ENCODE measurements at places on chromosomes 12 and 14.

DNA sequence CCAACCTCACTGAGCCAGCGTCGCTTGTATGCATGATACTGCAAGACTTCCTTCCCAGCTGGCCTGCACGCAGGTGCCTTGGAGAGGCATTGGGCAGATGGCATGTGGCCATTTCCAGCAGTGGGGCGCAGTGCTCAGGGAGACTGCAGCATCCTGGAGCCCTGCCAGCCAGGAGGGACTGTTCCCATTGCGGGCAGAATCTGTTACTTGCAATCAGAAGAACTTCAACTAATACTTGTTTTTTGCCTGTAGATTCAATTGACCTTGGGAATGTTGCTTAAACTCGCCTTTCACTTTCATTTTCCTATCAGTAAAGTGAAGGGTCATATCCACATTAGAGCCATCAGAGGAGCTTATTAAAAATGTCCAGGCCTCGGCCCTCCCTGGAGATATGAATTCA is 29.8 kb downstream of the ANKRD9 start:
- DNase-seq, result no peak

GRCh38 chr12:132196038-132196872 is 52.0 kb downstream of the NOC4L start:
- DNase-seq, result no peak

- no peak for DNase-seq
These were observed 51.9 kb upstream of the NUDT4 start for GRCh38 chr12:93325855-93326254.

- DNase-seq, result no peak
These were observed 105.1 kb downstream of the RPS29 start for GRCh38 chr14:49480979-49481498.

- no peak for DNase-seq
These were observed 82.3 kb downstream of the RGS6 start for GRCh38 chr14:72014486-72014885.

GRCh38 chr12:61808856-61809255 is 451.3 kb upstream of the USP15 start:
- DNase-seq, result no peak

GRCh38 chr14:106840258-106840657 is 1313.9 kb downstream of the TMEM121 start:
- DNase-seq, result no peak

- DNase-seq, result no peak
These were observed 44.2 kb upstream of the FBXO21 start for GRCh38 chr12:117234441-117234840.

DNA sequence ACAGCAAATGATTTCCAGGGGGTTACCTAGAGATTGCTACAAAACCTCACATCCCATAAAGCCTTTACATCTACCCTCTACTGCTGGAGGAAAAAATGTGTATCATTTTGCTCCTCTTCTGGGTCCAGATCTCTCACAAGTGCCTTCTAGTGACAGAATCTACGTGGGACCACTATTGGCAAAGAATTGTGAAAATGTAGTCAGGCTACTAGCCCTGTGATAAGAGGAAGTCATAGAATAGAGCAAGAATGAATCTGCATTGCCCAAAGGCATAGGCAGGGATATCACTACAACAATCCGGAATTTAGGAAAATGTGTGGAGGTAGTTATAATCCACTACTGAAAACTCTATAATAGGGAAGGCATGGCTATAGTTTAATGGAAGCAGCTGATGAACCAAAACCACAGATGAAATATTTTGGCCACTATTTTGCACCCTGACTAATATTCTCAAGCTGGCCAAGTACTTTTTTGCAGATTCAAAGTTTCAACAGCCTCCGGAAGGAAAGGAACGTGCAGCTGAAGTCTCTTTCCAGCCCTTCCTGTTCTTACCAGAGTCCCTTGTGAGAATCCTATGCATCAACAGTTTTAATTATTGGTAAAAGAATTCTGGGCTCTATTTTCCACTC is 176.8 kb downstream of the PHLDA1 start:
- no peak for DNase-seq

DNA sequence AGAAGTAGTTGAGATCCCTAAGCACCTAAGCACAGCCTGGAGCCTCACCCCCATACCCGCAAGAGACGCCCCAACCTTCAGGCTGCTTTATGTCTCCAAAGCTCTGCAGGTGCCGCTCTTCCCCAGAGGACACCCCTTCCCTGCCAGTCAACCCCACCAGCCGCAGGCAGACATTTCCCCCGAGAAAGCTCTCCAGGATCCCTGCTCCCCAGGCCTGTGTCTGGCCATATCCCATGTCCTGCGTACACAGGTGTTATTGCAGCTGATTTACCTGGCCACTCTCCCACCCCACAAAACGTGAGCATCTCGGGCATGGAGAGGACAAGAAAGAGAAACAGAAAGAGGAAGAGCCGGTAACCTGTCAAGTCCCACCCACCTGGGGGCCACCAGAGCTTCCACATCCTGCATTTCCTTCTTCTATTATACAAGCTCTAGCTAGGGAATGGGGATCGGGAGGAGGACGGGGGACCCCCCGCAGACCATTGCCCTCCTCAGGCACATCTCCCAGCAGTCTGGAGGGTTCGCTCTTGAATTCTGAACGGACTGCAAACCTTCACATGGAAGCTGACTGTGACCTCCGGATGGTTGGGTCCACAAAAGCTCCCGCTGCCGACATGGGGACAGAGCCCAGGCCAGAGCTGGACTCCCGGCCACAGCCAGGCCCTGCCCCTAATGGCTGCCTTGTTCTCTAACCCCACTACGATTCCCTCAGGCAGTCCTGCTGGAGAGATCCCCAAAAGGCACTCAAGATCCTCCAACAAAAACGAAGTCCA is 17.6 kb downstream of the CCDC88C start:
- no peak for DNase-seq

Measured in activated T-cell treated with anti-CD3 and anti-CD28 coated beads for 48 hours (primary cell).